ENCODE measurements at places on chromosomes 7 and 10. TPM values are rescaled to one million over a fixed set of nuclear protein-coding genes. Genes with fewer than 3 reads are reported as not detected.

The ASB15 gene
- not detected for total RNA-seq

The ELFN1 gene
- 3.8 TPM for total RNA-seq

The TAS2R3 gene
- 2.7 TPM for total RNA-seq

The MRLN gene
- not detected for total RNA-seq

The PDZD7 gene
- 1.6 TPM for total RNA-seq

The ZDHHC6 gene
- 37.5 TPM for total RNA-seq

The COL1A2 gene
- 149 TPM for total RNA-seq

The INSYN2A gene
- 0.28 TPM for total RNA-seq

The XRCC2 gene
- total RNA-seq, result 0.44 TPM

The MMRN2 gene
- 65.9 TPM for total RNA-seq

The ASAH2 gene
- 1.3 TPM for total RNA-seq

The VGF gene
- 0.38 TPM for total RNA-seq

The GNAT3 gene
- total RNA-seq, result not detected

The CNPY1 gene
- not detected for total RNA-seq

The MYOZ1 gene
- total RNA-seq, result 3.5 TPM

The PTF1A gene
- total RNA-seq, result not detected

The PIK3CG gene
- 8.6 TPM for total RNA-seq

The FAM25A gene
- not detected for total RNA-seq

The SLC13A1 gene
- total RNA-seq, result 10.1 TPM

The CALHM3 gene
- not detected for total RNA-seq

The HOGA1 gene
- total RNA-seq, result 28.8 TPM

The GIMAP1 gene
- 10.2 TPM for total RNA-seq

The EN2 gene
- 0.13 TPM for total RNA-seq

The FOXP2 gene
- 8.0 TPM for total RNA-seq

The CACUL1 gene
- 39.3 TPM for total RNA-seq

The PLEKHS1 gene
- total RNA-seq, result 0.41 TPM

The GBX1 gene
- not detected for total RNA-seq

Data from kidney (tissue), 22 donors.